SK-N-DZ (cell line): ENCODE measurements at places on chromosomes 16 and 17.
A peak's percentile ranks its signal among the peaks of the same experiment; 100 is the strongest.

DNA sequence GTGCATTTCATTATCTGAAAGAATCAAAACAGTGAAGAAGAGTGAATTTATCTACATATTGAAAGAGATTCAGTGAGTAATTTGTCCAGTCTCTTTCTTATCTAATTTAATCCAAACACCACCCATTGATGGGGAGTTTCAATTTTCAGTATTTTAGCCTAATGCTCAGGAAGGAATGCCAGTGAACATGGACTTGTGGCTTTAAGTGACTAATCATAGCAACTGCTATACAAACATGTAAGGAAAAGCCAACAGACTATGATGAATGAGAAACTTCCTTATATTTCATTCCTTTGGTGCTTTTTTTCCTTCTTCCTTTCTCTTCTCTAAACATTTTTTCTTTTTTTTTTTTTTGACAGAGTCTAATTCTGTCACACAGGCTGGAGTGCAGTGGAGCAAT, 885.8 kb downstream of the KCNJ2 start:
- no peak for DNase-seq

DNA sequence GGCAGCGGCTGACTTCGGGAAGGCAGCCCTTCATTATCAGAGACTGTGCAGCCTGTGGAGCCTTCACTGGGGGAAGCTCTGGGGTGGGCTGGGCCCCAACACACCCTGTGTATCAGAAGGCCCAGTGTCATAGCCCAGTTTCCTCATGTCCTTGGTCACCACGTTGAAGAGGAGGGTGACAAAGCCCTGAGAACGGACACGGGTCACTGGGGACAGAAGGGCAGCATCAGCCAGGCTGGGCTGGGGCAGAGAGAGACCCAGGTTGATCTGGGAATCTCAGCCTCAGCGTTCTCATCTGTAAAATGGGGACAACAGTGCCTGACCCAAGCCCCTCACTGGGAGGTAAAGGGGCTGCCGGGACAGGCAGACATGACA, 19.3 kb downstream of the B9D1 start:
- DNase-seq: no peak

GRCh38 chr17:59165933-59166342, 10.4 kb downstream of the PRR11 start:
- DNase-seq: peak; percentile 33

GRCh38 chr16:70294385-70295025, 4.5 kb upstream of the DDX19B start:
- no peak for DNase-seq

DNA sequence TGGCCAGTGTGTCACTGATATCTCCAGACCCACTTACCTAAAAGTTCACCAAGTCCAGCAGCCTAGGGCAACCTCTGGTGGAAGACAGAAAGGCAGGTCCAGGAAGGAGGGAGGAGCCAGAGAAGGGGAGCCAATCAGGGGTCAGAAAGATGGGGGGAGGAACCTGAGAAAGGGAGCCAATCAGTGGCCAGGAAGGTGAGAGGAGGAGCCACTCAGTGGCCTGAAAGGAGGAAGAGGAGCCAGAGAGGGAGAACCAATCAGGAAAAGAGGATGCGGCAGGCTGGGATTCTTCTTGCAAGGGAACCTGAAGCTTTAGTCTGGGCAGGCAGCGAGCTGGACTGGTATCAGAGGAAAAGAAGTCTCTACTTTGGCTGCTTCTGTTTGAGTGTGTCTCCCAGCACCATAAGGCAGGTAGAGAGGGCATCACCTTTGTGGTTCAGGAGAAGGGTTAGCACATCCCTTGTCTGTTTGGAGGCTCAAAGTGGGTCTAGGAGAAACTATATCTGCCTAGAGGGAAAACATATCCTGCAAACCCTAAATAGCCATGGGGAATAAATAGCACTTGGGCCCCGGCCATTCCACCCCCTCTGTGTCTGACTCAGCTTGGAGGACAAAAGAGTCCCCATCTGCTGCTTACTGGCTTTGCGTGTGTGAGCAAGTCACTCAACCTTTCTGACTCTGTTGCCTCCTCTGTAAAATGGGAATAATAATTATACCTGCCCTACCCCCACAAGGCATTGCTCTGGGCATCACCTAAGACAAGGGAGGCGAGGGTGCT, 43.4 kb upstream of the CRHR1 start:
- DNase-seq: peak; percentile 79

GRCh38 chr17:75785016-75785890, 647 bp downstream of the UNK start:
- DNase-seq: no peak

DNA sequence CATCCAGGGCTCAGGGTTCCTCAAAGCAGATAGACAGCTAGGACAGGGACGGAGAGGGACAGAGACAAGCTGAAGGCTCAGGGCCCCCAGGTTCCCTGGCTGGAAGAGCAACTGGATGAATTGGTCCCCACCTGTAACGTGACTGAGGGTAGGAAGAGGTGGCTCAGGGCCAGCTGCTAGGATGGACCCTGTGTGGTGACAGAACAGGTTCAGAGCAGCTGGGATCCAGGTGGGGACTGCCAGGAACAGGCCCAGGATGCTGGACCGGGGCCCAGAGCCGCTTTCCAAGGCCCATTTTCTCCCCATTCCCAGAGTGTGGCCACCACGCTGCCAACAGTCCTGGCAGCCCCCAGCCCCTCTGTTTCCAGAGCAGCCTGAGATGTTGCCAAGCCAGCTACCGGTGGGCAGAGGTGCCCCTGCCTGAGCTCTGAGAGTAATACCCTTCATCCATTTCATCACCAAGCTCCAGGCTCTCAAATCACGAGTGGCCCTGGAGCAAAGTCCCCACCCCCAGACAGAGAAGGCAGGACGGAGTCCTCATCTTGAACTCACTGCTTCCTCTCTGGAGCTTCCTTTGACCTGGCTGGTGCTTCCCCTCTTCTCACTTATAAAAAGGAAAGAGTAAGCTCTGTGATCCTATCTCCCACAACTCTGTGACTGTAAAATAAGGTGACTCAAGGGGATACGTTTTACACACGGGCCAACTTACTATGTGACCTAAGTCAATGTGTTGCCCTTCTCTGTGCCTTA, 79.6 kb downstream of the TMEM132E start:
- no peak for DNase-seq

DNA sequence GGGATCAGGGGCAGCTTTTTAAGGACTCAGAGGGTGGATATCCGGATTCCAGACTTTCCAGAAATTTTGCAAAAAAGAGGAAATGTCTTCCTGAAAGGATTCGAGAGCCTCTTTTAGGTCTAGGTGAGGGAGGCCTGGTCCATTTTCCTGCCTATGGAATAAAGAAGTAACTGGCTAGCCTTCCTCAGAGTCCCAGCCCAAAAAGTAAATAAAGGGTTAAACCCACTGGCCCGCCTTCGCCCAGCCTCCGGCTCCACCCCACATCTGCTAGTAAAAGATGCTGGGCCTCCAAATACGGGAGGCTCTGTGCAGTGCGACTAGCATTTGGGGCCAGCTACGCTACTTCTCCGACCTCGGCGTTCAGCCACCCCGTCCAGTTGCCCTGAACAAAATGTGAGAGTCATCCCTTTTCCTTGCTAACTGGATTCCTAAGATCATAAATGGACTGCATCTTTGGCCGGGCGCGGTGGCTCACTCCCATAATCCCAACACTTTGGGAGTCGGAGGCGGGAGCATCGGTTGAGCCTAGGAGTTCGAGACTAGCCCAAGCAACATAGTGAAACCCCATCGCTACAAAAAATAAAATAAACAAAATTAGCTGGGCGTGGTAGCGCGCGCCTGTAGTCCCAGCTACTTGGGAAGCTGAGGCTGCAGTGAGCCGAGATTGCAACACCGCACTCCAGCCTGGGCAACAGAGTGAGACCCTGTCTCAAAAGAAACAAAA, 824 bp upstream of the MPP2 start:
- peak; percentile 88 for DNase-seq

GRCh38 chr16:57476546-57477410, 9.5 kb downstream of the DOK4 start:
- DNase-seq: no peak

DNA sequence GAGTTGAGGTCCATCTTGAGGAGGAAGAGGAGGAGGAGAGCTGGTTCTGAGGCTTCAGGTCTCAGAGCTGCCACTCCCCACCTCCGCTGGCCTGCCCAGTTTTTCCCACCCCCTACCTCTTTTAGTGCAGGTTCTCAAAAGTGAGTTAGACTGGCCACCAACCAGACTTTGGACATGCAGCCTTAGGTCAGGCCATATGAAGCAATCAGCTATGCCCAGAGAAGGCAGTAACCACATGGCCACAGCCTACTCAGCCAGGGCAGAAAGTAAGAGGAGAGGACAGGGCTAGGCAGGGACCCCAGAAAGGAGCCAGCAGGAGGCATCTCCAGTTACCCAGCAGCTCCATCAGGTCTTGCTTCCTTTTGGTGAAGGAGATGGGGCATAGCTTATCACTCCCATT, 9.0 kb downstream of the MYO15A start:
- DNase-seq: no peak

DNA sequence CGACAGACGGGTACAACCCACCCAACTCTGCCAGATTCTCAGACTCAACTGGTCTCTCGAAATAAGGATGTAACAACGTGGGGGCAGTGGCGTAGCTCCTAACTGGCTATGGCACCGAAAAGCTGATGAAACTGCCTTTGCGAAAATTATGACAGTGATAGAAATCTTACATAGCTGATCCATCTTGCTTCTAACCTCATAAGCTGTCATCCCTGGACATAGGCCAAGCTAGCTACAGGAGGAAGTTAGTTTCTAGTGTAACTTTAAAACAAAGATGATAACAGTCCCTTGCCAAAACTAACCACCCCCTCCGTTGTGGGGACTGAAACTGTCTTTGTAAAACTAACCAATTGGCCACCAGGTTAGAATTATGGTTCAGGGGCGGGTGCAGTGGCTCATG, 220.1 kb downstream of the SLC39A11 start:
- DNase-seq: no peak

GRCh38 chr17:50362661-50363060, 10.3 kb downstream of the MRPL27 start:
- DNase-seq: no peak

GRCh38 chr17:384622-385177, 32.1 kb upstream of the RPH3AL start:
- DNase-seq: no peak

DNA sequence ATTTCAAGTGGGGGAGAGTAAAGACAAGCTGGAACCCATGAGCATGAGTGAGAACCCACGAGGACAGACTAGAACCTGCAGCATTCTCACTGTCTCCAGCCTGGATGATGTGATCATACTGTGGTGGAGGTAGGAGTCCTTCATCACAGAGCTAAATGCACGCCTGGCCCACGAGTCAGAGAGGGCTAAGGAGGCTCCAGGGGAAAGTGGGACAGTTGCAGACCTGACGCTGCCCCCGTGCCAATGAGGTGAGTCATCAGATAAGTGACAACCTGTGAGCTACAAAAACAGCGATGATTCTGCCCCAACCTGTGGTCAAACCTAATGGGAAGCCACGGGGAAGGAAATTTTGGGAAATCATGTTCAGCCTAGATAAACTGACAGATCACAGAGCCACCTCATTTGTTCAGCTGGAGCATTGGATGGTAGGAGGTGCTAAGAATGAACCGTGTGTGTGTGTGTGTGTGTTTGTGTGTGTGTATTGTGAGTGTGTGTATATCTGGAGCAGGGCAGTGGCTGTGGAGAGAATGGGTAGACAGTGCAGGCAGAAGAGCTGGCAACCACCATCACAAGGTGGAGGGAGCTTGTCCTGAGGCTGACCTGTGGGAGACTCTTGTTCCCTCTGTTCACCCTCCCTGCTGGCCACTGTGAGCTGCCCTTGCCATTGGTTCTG, 131.8 kb downstream of the UTP18 start:
- no peak for DNase-seq

DNA sequence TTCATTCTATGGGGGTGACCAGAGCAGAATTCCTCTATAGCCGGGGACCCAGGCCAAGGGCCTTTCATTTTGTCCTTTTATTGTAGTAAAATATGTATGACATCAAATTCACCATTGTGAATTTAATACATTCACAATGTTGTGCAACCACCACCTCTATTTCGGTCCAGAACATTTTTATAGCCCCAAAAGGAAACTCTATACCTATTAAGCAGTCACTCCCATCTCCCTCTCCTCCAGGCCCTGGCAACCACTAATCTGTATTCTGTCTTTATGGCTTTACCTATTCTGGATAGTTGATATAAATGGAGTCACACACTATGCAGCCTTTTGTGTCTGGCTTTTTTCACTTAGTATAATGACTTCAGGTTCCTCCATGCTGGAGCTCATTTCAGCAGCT, 9.7 kb upstream of the TNS4 start:
- DNase-seq: no peak

DNA sequence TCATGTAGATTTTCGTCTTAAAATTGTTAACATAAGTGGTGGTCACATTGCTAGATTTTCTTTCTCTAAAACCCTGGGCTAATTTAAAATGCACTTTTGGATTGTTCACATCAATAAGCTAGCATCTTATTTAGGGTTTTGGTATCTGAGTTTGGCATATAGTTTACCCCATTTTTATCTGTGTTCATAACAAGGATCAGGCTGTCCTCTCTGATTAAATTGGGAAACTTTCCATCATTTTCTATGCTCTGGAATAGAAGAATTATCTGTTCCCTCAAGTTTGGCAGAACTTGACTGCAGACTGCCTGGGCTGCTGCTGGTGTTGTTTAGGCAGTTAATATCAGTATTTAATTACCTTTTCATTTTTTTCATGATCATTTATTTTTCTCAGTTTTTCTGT, 1.8 kb downstream of the SPECC1 start:
- DNase-seq: no peak

GRCh38 chr16:10150906-10151305, 31.3 kb downstream of the GRIN2A start:
- no peak for DNase-seq

DNA sequence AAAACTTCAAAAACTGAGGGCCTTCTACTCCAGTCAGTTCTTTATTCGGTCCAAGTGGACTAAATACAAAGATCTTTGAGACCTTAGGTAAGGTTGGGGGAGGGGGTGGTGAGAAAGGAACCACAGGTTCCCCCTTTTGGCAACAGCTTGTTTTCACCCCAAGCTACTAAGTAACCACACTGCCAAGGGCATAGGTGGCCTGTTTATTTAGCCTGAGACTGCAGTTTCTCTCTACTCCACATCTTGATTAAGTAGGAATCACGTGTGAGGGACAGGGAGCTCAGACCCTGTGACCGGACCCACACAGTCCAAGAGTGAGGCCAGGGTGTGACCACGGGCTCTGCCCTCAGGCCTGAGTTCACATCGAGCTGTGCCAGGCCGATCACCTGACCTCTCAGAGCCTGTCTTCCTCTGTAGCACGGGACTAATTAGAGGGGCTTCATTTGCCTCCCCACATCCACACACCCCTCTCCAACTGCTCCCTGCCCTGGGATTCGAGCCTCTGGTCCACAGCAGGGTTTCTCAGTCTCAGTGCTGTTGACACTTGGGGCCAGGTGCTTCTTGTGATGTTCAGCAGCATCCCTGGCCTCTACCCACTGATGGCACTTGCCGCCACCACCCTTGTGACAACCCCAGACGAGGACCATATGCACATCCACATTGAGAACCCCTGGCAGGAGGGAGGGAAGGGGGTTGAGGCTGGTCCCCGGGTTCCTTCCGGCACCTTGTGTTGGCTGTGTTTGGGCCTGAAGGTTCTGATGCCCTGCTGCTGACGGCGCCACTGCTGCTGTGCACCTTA, 17.8 kb downstream of the ST6GALNAC2 start:
- no peak for DNase-seq

GRCh38 chr16:75627851-75628250, 4.8 kb upstream of the ADAT1 start:
- no peak for DNase-seq

GRCh38 chr17:71869293-71869692, 251.5 kb upstream of the SOX9 start:
- no peak for DNase-seq
